ENCODE measurements at places on chromosomes 16 and 17.

- DNase-seq = no peak
Measured at GRCh38 chr16:81101702-81102101, 5.5 kb upstream of the GCSH start.

- DNase-seq = peak; percentile 38
Measured at GRCh38 chr16:83356266-83356665, 451.5 kb upstream of the HSBP1 start.

DNA sequence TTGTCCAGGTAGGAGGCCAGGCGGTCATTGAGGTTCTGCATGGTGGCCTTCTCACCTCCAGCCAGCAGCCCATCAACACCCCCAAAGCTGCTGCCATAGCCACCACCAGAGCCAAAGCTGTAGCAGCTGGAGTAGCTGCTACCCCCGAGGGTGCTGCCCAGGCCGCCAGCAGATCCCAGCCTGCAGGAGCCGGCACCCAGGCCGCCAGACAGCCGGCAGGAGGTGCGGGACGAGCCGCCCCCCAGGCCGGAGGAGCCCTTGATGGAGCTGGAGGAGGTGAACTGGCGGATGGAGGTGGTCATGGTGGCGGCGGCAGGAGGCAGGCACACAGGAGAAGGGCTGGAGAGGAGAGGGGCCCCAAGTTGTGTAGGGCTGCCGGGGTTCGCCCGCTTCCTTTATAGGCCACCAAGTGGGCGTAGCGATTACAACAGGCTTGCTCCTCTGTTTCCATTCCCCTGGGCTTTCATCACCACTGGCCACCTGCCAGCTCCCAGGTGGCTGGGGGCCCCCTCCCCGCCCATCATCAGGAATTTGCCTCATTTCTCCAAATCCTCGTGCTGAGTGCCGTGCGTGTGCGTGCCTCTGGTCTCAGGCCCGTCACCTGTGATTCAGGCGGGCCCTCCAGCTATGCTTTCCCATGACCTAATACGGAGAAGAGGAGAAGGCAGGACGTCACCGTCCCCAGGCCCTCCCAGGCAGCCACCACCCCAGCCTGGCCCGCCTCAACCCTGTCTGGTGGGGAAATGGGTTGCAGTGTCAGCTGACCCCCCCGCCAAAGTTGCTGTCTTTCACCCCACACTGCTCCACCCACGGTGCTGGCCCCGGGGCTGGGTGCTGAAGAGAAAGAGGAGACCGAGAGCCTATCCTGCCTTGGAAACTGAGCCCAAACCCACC, at the start of gene KRT17:
TSS of gene KRT17 (minus strand) at position 368 of the 894 bp plus-strand sequence. CDS start at position 302, 66 bp downstream.
- DNase-seq = no peak

DNA sequence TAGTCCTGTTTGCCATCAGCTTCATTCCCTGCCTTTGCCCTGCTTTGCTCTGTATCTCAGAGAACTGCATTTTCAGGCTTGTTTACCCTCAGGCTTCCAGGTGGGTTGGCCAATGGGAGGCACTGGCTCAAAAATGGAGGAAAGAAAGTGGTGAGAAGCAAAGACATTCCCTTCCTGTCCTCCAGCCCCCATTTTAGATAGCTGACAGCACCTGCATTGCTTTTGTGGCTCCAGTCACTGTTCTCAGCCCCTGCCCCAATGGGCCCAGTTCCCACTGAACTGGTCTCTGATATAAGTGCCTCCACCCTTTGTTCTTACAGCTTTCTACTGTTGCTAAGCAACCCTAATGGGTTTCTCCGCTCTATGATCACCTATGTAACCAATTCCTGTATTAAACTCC, 19.4 kb upstream of the SDK2 start:
- no peak for DNase-seq

DNA sequence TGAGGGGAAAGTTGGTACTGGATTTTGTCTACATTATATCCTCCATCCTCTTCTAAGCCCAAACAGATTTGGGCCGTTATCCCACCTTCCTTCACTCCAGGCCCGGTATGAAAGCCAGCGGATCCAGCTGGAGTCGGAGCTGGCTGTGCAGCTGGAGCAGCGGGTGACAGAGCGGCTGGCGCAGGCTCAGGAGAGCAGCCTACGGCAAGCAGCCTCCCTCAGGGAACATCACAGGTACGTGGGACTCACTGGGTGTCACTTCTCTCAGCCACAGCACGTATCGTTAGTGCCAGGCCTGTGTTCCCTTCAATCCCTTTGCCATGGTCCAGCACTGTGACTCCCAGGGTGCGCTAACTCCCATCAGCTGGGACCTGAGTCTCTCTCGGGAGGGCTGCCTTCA, 11.3 kb downstream of the CNTROB start:
- no peak for DNase-seq

DNA sequence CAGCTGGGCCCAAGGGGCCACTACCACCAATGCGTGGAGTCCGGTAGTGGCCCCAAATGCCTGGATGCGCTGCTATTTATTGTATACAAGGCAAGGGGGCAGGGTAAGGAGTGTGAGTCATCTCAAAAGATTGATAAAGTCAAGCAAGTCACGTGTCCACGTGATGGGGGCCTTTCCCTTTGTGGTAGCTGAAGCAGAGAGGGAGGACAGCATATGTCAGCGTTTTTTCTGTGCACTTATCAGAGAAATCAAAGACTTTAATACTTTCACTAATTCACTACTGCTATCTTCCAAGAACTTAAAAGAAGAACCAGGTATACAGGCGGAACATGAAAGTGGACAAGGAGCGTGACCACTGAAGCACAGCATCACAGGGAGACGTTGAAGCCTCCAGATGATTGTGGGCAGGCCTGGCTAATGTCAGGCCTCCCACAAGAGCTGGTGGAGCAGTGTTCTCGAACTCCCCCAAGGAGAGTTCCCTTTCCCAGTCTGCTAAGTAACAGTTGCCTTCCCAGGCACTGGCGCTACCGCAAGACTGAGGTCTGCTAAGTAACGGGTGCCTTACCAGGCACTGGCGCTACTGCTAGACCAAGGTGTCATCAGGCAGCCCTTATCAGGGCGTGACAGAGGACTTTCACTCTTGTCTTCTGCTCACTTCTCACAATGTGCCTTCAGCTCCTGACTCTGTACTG, 10.8 kb upstream of the ASB16 start:
- DNase-seq = no peak

- DNase-seq = no peak
Measured at GRCh38 chr17:78111016-78111726, 17.4 kb downstream of the TMC6 start.

GRCh38 chr16:78446992-78447563, 347.6 kb downstream of the WWOX start:
- DNase-seq = no peak

DNA sequence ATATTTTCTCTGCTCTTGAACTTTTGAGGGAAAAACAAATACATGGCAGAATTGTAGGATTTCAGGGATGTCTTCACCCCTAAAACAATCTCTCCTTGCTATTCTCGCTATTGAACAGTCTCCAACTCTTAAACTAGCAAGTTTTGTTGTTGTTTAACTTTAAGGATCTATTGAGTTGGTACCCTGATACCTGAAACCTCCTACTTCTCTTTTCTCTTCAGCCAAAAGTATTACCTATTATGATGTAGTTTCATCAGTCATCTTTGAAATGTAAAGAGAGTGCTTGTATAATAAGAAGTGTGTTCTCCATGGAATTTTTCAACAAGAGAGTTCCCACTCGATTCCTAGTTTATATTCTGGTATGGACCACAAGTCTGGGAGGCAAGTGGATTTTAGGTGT, 211.6 kb upstream of the TBX2 start:
- no peak for DNase-seq

DNA sequence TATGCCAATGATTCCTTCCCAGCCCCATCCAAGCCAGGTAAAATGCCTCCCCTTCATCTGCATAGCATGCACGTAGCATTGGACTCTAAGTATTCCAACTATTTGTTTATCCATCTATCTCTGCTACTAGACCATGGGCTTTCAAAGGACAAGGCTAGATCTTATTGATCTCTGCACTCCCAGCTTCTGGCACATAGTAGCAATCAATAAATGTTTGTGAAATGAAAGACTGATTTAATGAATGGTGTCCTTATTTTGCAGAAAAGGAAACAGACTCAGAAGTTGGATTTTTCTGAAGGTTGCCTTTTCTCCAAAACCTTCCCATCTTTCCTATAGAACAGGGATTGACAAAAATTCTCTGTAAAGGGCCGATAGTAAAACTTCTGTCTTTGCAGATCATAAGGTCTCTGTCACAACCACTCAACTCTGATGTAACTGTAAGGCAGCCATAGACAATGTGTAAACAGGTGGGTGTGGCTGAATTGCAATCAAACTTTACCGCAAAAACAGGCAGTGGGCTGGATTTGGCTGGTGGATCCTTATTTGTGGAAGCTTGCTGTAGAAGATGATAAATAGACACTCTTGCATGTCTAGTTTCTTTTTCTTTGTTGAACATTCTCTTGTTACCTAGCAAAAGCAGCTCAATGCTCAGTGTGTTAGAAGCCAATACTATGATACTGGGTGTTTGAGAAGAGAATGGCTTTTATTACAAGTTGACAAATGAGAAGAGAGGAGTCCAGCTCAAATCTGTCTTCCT, 7.6 kb upstream of the CMTR2 start:
- DNase-seq = no peak

GRCh38 chr16:88354229-88355092, 28.3 kb upstream of the ZNF469 start:
- DNase-seq = no peak

DNA sequence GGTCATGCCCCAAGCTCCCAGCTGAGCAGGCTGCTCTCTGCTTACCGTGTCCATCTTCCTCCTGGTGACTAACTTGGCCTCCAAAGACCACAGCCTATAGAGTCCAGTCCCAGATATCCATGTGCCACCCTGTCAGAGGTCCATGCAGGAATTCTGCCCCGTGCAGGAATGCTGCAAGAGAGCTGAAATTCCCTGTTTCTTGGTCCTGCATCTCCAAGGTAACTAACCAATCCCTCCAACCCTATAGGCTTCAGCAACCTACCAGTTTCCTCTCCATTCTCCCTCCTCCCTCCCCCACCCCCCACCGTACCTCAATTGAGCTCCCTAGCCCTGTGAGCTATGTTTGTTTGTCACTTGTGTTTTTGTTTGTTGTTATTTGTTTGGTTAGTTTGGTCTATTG, 9.6 kb upstream of the MKS1 start:
- no peak for DNase-seq

GRCh38 chr17:82527898-82528297, 8.4 kb downstream of the FOXK2 start:
- DNase-seq = no peak

- DNase-seq = no peak
Measured at GRCh38 chr16:89256651-89257254, 39.2 kb downstream of the ZNF778 start.

GRCh38 chr17:81557276-81558114, 5.3 kb upstream of the FAAP100 start:
- DNase-seq = no peak

- no peak for DNase-seq
Measured at GRCh38 chr16:68444056-68444657, 4.2 kb downstream of the SMPD3 start.

DNA sequence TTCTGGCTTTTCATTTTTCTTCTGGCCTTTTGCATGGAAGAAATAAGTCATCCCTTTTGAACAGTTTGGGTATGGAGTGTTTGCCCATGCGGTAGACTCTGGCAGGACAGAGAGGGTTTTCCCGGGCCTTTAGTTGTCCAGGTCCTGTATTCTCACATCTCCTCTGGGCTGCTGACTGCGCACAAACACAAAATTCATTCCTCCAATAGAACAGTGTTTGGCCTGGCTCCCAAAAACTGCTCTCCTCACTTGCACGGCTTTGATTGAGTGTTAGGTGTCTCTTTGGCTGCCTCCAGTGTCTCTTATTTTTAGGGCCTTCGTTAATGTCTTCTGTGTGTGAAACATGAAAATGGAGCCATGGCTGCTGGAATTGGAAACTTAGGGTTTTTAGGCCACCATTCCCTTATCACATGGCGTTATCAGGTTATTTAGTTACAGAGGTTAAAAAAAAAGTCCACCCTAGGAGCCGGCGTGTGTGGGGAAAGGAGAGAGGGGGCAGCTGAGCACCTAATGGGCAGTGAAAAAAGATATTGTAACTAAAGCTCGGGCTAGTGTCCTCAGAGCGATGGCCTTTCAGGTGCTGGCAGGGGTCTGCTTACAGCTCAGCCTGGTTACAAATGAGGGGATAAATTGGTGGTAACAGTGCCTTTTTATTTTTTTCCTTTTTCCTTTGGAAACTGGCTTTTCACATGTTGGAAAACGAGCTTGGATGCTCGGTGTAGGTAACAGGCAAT, 47.3 kb downstream of the PRKCA start:
- no peak for DNase-seq

GRCh38 chr17:14768923-14769322, 468.0 kb downstream of the HS3ST3B1 start:
- no peak for DNase-seq

DNA sequence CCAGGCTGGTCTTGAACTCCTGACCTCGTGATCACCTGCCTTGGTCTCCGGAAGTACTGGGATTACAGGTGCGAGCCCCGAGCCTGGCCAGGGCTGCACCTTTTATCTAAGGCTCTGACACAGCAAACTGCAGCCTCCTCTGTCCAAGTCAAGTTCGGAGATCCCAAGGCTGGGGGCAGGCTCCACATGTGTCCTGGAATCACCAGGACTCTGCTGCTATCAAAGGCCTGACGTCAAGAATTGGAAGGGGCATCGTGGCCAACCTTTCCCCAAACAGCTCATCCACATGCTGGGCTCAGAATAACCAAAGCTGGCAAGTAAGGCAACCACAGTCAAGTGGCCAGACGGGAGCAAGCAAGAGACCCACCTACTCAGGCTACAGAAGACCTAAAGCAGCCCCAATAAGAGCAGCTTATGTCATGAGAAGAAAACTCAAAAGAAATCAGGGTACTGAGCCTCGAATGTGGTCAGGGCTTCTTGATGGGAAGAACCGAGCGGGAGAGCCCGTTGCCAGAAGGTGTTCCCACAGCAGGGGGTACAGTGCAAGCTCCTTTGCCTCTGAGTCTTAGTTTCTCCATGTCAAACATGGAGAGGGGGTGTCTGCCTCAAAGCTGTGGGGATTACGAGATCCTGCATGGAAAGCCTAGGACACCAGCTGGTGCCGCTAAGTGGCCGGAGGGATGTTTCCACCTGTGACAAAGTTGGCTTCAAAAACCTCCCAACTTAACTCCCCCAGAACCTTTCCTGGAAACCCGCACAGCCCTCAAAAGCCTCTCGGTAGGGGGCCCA, 7.9 kb downstream of the MYBBP1A start:
- DNase-seq = no peak

GRCh38 chr16:22813223-22813947, 577 bp upstream of the HS3ST2 start:
- DNase-seq = no peak

DNA sequence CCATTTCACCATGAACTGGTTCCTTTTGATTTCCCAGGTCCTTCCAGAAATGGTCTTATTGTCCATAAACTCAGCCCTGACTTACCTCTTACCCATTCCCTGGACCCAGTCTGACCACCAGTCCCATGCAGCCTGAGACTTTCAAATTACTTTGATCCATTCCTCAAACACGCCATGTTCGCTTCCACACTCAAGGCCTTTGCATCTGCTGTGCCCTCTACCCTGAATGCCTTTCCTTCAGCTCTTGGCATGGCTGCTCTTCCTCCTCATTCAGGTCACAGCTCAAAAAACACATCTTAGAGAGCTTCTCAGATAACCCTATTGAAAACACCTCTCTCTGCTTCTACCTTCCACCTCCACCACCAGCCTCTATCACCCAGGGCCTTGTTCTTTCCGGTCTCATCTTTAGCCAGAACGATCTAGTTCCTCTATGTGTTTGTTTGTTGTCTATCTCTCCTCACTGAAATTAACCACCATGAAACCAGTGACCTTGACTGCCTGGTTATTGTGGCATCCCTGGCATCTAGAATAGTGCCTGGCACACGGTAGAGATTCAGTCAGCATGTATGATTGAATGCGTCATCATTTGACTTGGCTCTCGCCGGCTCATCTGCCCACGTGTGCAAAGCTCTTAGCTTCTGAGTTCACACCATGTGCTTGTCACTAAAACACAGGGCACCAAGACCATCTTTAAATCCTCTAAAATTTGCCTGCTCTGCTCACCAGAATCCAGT, 12.8 kb downstream of the CRYM start:
- DNase-seq = no peak

All from kidney epithelial cell (primary cell).